ENCODE measurements at places on chromosomes 4 and X.

- peak; percentile 3 for DNase-seq
These were observed 31.5 kb upstream of the PTTG2 start for GRCh38 chr4:37928426-37929416.

- DNase-seq, result peak; percentile 50
These were observed 22.4 kb downstream of the SH3TC1 start for GRCh38 chr4:8221476-8221875.

DNA sequence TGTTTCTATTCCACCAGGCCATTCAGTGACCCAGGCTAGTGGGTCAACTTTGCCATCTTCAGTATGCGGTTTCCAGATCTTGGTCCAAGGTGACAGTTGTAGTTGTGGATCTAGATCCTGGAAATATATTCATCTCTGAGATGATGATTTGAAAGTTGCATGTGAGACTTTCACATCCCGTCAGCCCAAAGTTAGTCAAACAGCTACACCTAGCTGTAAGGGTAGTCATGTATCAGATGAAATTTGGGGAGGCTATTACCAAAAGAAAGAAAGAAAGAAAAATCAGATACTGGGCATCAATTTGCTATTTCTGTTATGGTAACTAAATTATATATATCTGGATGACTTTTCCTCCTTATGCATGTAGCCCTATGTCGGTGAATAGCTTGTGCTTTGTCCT is 259.4 kb upstream of the ARX start:
- DNase-seq, result no peak

DNA sequence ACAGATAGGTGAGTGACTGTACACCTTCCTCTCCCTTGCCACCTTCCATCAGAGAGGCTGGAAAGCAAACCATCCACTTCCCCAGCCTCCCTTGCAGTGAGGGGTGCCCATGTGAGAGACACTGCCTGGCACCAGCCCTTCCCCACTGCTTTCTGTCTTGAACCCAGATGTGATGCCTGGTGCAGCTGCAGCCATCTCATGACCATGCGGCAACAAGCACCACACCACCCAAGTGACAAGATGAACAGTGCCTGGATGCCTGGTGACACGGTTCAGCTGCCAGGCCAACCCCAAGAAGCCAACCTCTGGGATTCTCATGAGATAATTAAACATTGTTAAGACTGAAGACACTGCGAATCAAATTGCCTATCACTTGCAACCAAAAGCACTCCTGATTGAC is 31.4 kb downstream of the OTOP1 start:
- DNase-seq, result no peak

DNA sequence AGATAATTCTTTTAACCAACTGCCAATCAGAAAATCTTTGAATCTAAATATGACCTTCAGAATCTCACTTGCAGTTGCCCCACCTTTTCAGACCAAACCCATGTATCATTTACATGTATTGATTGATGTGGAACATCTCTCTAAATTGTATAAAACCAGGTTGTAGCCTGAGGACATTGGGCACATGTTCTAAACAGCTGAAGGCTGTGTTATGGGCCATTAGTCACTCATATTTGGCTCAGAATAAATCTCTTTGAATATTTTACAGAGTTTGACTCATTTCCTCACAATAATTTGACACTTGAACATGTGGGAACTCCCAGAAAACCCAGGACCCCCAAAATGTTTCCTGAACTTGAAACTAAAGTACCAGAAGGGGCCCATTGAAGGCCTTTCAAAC is 58.7 kb downstream of the UGT2B10 start:
- no peak for DNase-seq

GRCh38 chr4:15254236-15254880 is 173.5 kb upstream of the C1QTNF7 start:
- no peak for DNase-seq

Data from CD4-positive, alpha-beta T cell treated with Interferon alpha-2 for 1 hour (primary cell).